ENCODE measurements at places on chromosomes 2 and 18. TPM values are rescaled to one million over a fixed set of nuclear protein-coding genes. Genes with fewer than 3 reads are reported as not detected.

The DSG1 gene
- total RNA-seq, result not detected

- DNase-seq, result no peak
These were observed 15.9 kb downstream of the GALNT3 start for GRCh38 chr2:165778187-165778556.

DNA sequence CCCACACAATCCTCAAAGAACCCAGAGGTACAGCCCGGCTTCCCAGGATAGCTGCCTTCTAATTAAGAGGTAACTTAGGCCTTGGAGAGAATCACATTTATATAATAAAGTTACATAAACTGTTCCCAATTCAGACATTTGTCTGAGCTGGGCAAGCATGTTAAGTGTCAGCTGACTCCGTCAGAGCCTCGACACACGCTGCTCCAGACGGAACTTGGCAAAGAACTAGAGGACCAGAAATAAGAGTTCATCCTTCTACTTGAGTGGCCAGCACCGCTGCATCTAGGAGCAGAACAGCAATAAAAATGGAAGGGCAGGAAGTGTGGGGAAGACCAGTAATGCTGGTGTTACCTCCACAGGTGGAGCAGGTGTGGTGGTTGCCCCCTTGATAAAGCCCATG lies 80.5 kb downstream of the MYO5B start:
- DNase-seq, result no peak

DNA sequence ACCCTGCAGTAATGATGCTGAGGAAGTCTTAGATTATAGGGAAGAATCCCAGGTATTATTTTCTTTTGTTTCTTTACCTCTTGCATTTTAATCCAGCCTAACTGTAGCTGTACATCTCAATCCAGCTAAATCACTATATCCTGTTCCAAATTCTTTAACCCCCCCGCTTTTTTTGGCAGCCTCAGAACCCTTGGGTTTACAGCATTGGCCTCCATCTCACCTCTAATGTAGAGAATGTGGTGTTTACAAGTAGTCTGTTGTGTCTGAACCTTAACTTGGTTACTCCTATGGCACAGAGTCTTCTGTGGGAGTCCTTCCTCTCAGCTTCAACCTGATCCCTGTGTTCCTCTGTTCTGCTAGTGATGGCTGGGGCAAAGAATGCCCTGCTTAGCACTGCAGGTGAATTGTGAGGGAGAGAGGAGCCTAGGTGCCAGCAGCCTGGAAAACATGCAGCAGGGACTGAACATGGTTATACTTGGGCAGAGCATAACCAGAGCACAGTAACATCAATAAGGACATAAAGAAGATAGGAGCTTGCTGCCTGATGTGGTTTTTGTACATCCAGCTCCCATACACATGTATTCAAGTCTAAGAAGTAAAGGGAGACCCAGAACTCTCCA lies 130.2 kb downstream of the FAM124B start:
- DNase-seq, result no peak

The ASNSD1 gene
- total RNA-seq, result 46.1 TPM

GRCh38 chr2:58660046-58660445 lies 418.9 kb upstream of the FANCL start:
- DNase-seq, result no peak

The PIEZO2 gene
- total RNA-seq, result 2.4 TPM

GRCh38 chr2:6186332-6187151 lies 494.4 kb downstream of the SOX11 start:
- DNase-seq, result no peak

GRCh38 chr2:171985076-171985475 lies 14.7 kb upstream of the METAP1D start:
- DNase-seq, result no peak

DNA sequence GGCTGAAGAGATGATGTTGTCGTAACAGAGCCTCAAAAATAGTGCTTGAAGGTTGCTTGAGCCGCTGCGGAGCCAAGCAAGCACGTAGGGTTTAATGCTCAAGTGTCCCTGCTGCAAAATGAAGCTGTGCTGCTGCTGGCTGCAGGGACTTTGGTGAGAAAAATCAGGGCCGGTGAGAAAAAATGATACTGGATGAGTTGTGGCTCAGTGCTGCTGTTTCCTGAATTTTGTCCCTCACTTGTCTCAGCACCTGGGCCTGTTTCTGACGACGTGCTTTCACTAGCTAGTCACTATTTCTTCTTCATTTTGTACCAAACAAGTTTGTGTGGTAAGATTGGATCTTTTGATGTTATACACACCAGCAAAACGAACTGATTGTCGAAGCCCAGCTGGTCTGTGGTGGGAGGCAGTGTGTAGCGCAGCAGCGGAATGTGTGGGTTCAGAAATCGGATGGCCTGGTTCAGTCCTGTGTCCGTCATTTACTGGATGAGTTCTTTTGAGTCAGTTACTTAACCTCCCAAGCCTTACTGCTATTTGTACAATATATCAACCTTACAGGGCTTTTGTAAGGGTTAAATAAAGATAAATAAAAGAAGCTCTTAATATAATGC lies 172.8 kb upstream of the FOSL2 start:
- DNase-seq, result no peak

- DNase-seq, result no peak
These were observed 5.6 kb upstream of the SMAD7 start for GRCh38 chr18:48956356-48956755.

GRCh38 chr18:65608471-65608870 lies 142.3 kb upstream of the CDH7 start:
- DNase-seq, result no peak

- DNase-seq, result no peak
These were observed 22.1 kb downstream of the ABHD3 start for GRCh38 chr18:21682371-21683051.

The STON1 gene
- total RNA-seq, result 198 TPM

The UGT1A10 gene
- not detected for total RNA-seq

- no peak for DNase-seq
These were observed 1292.2 kb upstream of the ZEB2 start for GRCh38 chr2:145812165-145812554.

The CROCC2 gene
- not detected for total RNA-seq

DNA sequence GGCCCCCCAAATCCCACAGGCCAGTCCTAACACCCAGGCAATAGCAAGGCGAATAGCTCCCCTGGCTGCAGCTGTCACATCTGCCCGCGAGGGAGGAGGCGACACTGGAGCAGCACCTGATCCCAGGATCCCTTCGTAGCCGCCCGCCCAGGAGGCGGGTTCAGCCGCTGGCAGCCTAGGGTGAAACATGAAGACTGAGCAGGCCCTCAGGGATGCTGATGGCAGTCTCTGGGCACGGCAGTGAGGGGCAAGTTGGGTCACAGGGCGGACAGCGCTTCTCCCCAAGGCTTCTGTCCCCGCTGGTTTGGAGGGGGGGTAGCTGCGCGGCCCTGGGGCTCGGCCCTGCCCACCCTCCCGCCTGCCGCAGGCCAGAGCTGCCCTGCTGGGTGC lies 1.9 kb downstream of the DNMT3A start:
- DNase-seq, result no peak

The RAB27B gene
- 2.5 TPM for total RNA-seq

The IL1R2 gene
- total RNA-seq, result 7.4 TPM

Data from esophagus muscularis mucosa (tissue), 4 donors.